ENCODE measurements at places on chromosomes 5 and 9.

DNA sequence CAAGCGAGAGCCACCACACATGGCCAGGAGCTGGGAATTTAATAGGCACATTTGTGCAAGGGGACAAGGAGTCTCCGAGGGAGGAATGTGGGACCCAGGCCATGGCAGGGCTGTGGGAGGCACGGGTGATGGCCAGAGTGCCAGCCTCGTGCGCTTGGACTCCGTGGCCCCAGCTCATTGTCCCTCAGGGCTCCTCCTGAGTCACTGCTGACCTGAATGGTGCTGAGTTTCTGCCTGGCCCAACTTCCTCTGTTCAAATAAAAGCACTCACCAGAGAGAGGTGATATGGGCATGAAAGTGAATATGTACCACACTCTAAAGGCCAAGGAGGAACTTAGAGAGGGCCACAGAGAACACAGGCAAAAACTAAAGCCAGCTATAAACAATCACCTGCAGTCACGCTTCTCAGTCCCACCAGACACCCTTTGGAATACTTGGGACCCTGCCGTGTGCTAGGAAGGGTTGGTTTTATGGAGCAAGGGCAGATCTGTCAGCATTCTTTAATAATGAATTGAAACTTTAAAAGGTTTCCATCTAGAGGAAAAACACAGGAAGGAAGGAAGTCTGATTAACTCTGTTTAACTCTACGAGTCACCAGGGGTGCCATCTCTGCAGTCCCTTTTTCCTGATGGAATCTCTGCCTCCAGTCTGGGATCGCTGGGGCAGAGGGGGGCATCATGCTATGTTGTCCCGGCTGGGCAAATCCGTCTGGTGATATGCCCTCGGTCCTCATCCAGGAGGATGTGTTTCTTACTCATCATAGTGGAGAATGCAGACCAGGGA is 25.1 kb upstream of the UBE2QL1 start:
- DNase-seq, result no peak

GRCh38 chr9:77912895-77913693 is 118.5 kb downstream of the GNAQ start:
- DNase-seq, result no peak

- no peak for DNase-seq
Observed at GRCh38 chr9:127866535-127866934, 10.9 kb downstream of the AK1 start.

DNA sequence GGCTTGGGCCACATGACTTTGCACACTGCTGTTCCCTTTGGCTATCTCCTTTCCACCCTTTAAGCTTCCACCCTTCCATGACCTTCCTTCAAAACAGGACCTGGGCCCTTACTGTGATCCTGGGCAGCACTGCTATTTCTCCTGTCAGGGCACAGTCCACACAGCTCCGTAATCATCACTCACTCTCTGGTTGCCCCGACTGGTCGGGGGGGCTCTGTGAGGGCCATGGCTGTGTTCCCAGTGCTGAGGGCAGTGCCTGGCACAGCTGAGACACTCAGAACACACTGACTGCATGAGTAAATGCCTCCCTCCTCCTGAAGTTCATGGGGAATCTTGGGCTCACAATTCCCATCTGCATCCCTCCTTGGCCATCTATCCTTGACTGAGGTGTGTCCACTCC is 12.2 kb downstream of the TRAF1 start:
- no peak for DNase-seq

- no peak for DNase-seq
Observed at GRCh38 chr5:134749415-134749814, 9.2 kb upstream of the DDX46 start.

DNA sequence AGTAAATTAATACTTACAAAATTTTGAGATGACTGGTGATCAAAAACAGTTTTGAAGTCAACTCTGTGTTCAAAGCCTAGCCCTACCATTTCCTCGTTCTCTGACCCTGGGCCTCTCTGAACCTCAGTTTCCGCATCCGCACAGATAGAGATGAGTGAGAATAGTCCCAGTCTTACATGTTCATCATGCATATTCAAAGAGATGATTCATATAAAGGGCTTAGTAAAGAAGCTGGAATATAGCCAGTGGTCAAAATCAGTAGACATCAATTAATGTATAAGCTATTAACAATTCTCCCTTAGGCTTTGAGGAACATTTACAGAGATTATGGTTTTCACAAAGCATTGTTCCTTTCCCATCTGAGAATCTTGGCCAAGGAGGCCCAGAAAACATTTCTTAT is 250.6 kb downstream of the SPOCK1 start:
- no peak for DNase-seq

- DNase-seq, result no peak
Observed at GRCh38 chr5:82942083-82942881, 134.9 kb downstream of the TMEM167A start.

- no peak for DNase-seq
Observed at GRCh38 chr5:154494036-154494435, 16.0 kb upstream of the HAND1 start.

GRCh38 chr5:25029004-25029403 is 384.2 kb upstream of the CDH10 start:
- no peak for DNase-seq

- DNase-seq, result no peak
Observed at GRCh38 chr5:79697222-79698170, 7.9 kb downstream of the CMYA5 start.

- DNase-seq, result no peak
Observed at GRCh38 chr5:153147891-153148623, 342.4 kb upstream of the GRIA1 start.

DNA sequence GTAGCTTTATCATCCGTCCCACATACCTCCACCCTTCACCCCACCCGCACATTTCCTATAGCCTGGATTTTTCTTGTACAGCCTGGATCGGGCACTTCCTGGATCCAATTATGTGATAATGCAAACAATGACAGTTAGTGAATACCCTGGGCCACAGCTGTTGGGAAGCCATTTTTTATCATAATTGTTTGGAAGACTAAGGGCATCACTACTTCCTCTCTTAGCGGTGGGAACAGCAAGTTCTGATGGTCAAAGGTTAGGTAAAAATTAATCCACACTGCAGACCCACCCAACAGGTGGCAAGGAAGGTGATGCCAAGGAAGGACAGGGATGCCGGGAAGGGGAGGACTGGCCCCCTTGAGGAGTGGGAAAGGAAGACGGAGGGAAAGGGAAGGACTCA is 183.7 kb downstream of the SAXO1 start:
- DNase-seq, result no peak
